ENCODE measurements at places on chromosomes 7 and 10.

DNA sequence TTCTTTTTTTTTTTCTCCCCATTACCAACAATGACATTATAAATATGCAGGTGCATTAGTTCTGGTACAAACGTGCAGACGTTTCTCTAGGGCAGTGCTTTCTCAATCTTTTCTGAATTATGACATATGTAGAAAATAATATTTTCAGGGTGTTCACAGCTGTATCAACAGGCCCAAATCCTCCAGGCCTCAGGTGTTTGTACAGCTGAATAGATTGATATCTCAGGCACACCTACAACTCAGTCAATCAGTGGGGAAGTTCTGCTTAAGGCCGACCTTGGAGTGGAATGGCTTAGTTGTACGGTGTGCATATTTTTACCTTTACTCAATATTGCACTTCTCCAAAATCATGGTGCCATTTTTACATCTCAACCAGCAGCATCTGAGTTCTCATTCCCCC lies 71.6 kb downstream of the CACNB2 start:
- no peak for DNase-seq

- no peak for DNase-seq
Measured at GRCh38 chr7:140033036-140033435, 29.7 kb downstream of the PARP12 start.

DNA sequence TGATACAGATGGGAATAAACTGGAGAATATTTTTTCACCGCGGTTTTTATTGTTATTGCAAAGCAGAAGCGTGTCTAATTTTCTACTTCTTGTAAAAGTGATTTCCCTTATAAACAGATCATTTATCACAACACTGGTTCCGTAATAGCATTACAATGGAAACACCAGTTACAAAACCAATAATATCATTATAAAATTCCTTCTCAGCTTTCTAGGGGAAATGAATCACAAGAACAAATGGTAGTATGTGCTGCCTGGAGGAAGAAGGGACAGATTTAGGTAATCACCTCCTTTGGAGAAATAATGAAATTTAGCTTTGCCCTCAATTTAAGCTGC lies 2.4 kb upstream of the CCDC6 start:
- no peak for DNase-seq

GRCh38 chr10:116826803-116827202 lies 22.5 kb upstream of the ENO4 start:
- no peak for DNase-seq

DNA sequence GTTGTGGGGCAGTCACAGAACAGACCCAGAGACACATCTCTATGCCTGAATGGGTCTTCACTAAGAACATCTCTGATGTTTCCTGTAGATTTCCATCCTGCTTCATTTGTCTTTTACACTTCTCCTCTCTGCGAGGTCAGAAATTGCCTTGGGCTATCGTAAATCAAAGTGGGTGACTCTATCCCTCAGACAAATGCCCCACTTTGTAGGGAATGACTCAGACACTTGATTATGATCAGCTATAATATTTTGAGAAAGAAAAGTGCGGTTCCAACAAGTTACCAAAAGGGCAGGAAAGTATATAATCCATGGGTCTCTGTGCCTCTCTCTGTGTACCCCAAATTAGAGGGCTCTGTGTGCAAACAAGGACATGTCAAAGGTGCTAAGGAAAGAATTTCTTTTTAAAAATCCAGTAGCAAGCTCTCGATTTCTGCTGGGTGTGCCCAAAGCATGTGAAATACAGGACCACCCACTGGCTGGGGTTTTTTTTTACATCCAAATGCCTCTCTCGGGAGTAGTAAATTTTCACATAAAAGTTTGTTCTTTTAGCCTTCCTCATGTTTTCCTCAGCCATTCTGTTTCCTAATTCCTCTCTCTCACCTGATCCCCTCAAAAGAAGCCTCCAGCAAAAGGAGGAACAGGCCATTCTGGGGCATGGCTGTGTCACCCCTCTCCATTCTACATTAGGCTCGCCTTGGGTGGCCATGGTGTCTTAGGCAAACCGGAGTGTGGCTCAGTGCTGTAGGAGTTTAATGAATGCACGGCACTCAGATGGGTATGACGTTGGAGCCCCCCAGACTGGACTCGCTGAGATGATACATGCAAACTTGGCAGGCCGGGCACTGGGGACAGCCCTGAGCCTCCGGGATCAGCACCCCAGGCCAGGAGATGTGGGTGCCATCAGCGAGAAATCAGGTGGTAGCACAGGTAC lies 6.3 kb upstream of the OPN4 start:
- DNase-seq, result no peak

- DNase-seq, result no peak
Measured at GRCh38 chr7:40544871-40545303, 410.1 kb downstream of the SUGCT start.

GRCh38 chr7:108589199-108589598 lies 19.5 kb downstream of the DNAJB9 start:
- no peak for DNase-seq

- DNase-seq, result no peak
Measured at GRCh38 chr7:148882841-148883265, 1.2 kb downstream of the EZH2 start.

DNA sequence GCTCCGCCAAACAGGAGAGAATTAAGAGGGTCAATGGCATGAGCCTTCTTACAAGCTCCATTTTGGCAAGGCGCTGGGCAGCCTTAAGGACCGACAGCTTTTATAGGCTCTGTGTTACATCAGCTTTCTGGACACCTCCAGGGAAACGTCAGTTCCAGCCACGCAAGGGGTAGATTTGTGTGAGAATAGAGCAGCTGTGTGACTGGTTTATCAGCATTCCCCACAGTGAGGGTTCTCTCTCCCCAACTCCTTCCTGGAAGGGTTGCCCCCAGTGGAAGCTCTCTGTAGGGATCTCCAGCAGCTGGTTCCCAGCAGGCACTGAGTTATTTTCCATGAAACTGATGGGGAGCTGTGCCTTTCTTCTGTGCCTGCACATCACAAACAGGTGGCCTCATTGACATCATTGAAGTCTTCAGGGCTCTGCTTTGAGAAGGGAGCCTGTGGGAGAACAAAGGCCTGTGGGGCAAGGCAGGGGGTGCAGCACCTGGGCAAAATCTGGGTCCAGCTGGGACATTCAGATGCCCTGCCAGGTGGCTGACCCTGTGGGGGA lies at the start of gene CUZD1:
CUZD1 (minus strand) TSS at position 75 of the 550 bp plus-strand sequence; CDS start at position 61, 14 bp downstream.
- no peak for DNase-seq

GRCh38 chr10:124119216-124119615 lies 25.8 kb upstream of the CHST15 start:
- DNase-seq, result no peak

- DNase-seq, result no peak
Measured at GRCh38 chr7:34011017-34011695, 105.8 kb downstream of the BMPER start.

GRCh38 chr7:122311734-122312450 lies 7.3 kb upstream of the FEZF1 start:
- DNase-seq, result no peak

- DNase-seq, result no peak
Measured at GRCh38 chr10:86205306-86206239, 161.0 kb downstream of the GRID1 start.

DNA sequence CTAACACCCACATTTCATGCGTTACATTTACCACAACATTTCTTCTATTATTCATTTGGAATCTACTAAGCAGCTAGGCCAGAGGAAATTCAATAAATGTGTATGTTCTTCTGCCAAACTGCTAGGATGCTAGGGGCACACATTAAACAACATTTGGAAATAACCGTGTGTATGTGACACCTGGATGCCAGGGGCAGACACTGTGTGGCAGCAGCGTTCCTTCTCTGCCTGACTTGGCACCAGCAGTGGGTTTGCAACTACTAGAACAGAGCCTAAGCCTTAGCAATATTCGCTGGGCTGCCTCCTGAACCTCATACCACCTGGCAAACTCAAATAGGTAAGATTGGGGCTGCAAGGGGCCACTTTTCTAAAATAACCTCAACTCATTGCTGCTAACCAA lies 182.1 kb downstream of the CHCHD3 start:
- DNase-seq, result no peak

DNA sequence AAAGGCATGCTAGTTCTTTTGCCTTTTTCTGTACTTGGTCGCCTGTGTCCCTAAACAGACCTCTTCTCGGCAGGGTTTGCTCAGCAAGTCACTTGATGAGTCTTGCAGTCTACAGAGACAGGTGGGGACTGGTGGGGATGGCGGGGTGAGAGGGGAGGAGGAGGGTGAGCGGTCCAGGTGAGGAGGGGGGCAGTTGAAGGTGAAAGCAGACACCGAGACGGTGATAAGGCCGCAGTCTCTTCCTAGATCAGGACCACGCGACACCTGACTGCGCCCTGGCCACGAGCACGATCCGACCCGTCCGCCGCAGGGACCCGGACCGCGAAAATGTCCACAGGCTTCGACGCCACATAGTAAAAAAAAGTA lies 566 bp downstream of the ASNS start:
- DNase-seq, result no peak

GRCh38 chr10:100823194-100823593 lies 77.8 kb downstream of the PAX2 start:
- DNase-seq, result no peak

GRCh38 chr7:24141874-24142509 lies 142.0 kb upstream of the NPY start:
- DNase-seq, result no peak

- no peak for DNase-seq
Measured at GRCh38 chr10:117674201-117674600, 131.7 kb downstream of the EMX2 start.

DNA sequence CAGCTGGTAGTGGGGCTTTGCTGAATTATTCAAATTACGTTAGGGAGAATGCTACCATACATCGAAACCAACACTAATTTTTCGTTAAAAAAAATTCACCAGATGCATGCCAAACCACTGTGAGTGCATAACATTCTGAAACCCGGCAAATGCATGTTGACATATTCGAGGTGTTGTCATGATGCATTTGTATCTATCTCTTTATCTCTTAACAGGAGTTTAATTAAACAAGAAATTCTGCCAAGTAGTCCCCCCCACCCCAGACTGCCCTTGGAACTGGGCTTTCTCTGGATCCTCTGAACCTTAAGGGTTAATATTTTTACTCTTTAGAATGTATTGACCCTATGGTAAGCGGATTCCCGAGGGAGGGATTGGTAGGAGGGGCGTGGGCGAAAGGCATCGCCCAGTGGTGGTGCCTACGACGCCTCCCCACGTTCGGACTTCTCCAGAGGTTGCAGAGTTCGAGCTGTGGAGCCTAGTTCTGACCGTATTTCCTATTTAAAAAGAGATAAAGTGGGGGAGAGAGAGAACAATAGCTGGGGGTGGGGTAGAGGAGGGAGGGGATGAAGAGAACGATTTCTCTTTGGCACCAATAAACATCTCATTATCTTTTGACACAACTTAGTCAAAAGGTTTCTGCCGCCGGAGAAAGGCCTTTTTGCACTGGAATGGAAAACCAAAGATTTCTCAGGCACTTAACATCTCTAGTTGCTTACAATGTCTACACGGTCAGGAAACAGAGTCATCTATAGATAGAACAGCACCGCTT lies 7.2 kb downstream of the DLX6 start:
- no peak for DNase-seq

DNA sequence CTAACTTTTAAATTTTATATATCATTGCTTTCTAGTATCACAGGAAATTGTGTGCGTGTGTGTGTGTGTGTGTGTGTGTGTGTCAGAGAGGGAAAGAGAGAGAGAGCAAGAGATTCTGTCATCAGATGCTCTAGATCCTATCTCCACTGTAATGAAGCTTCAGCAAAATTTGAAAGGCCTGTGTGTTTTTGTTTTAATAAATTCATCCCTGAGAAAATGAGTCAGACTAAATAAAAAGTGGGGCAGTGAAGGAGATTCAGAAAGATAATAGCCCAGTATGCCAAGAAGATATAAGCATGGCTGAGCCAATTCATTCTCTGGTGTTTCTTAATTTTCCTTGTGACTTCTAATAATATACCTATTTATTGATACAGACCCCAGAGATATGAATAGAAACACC lies 184.2 kb upstream of the TMEM196 start:
- no peak for DNase-seq

DNA sequence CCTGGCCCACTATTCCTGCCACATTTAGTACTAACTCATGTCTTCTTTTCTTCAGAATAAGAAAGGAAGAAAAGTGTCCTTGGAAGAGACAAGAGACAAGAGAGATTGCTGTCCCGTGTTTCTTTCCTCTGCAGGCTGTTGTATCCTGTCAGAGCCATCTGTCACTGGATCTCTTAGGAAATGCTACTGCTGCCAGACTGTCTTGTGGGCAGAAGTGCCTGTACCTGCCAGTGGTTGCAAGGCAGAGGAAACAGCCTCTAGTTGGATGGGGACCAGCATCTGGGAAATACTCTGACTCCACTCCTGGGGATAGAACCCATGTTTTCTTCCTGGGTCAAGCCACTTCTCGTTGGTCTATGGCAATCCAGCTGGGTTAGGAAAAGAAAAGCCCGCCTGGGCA lies 16.7 kb upstream of the MAP3K8 start:
- DNase-seq, result peak; percentile 1

- no peak for DNase-seq
Measured at GRCh38 chr10:89702121-89702480, 711 bp downstream of the KIF20B start.

DNA sequence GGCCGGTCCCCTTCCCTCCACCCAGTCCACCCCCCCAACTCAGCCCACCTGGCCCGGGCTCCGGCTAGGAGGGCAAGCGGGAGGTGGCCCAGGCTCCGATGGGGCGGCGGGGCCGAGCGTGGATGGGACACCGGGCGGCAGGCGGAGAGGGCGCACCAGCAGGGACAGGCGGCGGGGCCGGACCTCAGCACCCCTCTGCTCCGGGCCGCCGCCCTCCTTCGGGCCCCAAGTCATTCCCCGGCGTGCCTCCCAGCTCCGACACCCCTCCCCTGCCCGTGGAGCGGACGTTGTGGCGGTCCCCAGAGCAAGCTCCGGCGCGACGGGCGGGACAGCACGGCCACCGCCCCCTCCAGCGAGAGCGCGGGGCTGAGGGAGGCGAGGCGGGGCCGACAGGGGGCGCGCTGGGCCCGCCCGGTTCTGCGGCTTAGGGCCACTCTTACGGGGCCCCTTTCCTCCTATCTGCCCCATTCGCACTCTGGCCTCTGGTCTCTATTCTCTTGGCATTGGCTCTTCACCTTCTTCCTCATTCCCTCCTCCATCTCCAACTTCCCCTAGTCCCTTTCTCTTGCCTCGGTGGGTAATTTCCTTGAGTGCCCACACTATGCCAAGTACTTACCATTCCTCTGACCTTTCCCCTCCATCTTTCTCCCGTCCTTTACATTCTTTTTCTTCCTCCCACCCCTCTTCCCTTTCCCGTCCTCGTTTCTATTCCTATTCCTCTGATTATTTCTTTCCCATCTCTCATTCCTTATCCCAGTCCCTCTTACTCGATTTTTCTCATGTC lies 701 bp upstream of the GBX1 start:
- DNase-seq, result no peak

DNA sequence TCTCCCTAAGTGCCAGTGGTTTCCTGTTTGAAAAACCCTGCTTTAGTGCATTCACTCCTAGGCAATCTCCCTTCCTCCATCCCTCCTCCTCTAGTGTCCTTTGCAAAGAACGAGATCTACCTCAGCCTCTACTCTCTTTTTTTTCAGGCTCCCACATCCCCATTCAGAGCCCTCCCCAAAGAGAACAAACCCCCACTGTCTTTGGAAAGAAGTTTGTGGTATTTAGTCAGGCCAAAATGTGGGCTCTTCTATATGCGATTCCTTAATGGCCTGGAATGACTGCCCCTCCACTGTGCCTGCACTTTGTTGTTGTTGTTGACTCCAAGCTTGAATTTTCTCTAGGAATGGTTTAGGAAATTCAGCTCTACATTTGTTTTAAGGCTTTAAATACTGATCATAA lies 36.3 kb downstream of the PALS2 start:
- DNase-seq, result no peak

GRCh38 chr10:1706711-1707110 lies 30.6 kb downstream of the ADARB2 start:
- no peak for DNase-seq

GRCh38 chr7:26580711-26581110 lies 283.7 kb downstream of the SKAP2 start:
- DNase-seq, result no peak

- no peak for DNase-seq
Measured at GRCh38 chr7:43394441-43395130, 188.3 kb upstream of the STK17A start.

Measured in bone marrow (tissue), 2 donors.